ENCODE measurements at places on chromosomes 12 and 14. TPM values are rescaled to one million over a fixed set of nuclear protein-coding genes. Genes with fewer than 3 reads are reported as not detected.

The KCNC2 gene
- not detected for total RNA-seq

The NFATC4 gene
- 23.2 TPM for total RNA-seq

The CAPS2 gene
- total RNA-seq, result 10.1 TPM

The DCAF5 gene
- 41.6 TPM for total RNA-seq
